ENCODE measurements at places on chromosomes 6 and 20.

- DNase-seq = no peak
Observed at GRCh38 chr6:122143813-122144601, 255.4 kb upstream of the HSF2 start.

DNA sequence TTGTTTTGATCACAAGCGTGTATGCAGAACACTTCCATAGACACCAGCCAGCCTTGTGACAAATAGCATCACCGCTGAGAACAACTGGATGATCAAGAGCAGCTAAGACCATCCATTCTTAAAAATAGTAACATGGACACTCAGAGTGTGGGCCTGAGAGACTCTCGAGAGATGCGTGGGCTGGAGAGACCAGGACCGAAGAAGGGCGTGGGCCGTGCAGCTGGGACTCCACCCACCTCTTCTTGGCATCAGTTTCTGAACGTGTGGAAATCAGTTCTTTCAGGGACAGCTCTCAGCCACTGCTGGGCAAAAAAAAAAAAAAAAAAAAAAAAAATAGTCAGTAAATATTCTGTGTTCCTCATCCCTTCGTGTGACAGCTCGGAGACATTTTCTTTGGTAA is 314.5 kb upstream of the CDH4 start:
- DNase-seq = no peak

DNA sequence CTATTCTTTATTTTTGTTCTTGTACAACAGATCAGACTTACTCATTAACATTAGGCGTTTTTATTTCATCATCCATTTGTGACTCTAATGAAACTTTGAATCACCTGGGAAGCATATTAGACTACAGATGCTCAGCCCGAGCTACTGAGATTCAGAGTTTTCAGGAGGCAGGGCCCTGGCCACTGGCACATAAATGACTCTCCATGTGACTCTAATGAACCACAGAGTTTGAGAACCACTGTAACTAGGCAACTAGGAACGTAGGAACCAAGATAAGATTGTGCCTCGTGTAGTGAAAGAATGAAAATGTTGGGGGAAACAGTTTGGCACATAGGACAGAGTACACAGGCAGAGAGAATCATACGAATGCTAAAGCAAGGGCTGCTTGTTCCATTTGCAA is 405.9 kb upstream of the BTBD3 start:
- DNase-seq = no peak

- DNase-seq = no peak
Observed at GRCh38 chr6:9851541-9852380, 563.1 kb downstream of the TFAP2A start.

Data from SW 1271 (cell line).